HTR-8/SVneo (cell line): ENCODE measurements at places on chromosomes 4 and X.

DNA sequence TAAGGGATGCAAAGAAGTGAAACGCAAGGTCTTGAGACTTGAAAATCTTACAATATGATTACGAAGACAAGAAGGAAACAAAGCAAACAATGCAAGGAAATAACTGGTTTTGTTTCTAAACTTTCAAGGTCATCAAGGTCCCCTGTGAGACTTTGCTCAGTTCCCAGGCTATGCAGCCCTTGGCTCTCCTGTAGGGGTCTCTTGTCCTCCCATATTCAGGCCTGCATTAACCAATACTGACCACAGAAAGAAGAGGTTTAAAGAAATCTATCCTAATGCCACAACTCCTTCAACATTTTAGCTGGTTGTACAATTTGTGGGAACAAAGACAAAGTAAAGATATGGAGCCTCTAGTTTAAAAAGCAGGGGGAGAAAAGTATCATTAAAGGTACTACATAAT, 209.2 kb downstream of the LHFPL1 start:
- DNase-seq = no peak

GRCh38 chrX:148310426-148311165, 189.8 kb upstream of the AFF2 start:
- no peak for DNase-seq

DNA sequence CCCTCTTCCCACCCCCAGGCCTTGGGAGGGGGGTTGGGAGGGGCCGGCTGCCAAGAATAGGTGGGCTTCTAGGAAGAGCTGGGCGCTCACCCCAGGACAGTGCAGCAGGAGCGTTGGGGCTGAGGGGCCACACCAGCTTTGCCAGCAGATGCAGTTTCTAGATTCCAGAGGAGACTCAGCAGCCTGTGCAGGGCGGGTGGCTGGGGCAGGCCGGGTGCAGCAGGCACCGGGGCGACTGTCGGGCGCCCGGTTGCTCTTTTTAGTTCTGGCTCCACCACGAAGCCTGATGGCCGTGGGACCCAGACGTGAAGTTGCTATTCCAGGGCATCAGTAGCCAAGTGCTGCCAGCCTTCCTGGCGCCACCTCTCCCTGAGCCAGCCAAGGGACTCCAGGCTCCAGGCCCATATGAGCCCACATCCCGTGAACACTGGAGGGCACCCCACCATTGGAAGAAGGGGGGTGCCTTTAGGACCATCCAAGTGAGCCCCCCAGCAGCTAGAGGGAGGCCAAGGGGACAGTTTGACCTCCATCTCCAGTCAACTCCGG, 5.8 kb downstream of the SSR4 start:
- DNase-seq = no peak

GRCh38 chrX:39766085-39766726, 331.6 kb downstream of the BCOR start:
- no peak for DNase-seq

DNA sequence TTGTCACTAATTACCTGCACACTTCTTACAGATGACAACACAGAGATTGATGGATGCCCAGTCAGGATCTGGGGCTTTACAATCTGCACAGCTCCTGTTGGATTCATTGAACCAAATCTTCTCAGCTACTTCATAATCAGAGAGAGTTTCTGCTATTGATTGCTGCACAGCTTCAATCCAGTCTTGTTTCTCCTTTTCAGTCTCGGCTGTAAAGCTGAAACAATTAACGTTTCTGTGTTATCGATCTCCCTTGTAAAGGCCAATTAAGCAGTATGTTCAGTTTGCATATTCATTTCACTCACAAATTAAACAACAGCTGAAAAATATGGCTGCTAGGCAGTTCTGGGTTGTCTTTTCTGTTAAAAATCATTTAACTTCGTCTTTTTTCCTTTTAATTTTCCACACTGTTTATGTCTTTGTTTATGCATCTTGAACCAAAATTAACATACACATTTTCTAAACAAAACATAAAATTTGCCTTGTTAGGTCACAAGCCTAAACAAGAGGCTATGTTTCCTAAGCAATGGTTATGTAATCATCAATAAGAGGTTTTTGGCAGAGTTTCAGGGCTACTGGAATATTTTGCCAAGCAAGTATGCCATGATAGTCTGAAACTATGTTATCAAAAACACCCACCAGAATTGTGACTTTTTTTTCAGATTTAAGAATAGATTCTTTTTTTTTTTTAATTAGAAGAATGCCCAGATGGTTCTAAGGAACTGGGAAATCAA, 79.2 kb downstream of the ARAP2 start:
- no peak for DNase-seq

DNA sequence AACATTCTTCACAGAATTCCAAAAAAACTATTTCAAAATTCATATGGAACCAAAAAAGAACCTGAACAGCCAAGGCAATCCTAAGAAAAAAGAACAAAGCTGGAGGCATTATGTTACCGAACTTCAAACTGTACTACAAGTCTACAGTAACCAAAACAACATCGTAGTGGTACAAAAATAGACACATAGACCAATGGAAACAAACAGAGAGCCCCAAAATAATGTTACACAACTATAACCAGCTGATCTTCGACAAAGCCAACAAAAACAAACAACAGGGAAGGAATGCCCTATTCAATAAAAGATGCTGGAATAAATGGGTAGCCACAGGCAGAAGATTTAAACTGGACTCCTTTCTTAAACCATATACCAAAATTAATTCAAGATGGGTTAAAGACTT, 1189.6 kb downstream of the PCDH18 start:
- no peak for DNase-seq
